ENCODE measurements at places on chromosomes 11 and 22.

GRCh38 chr22:19525116-19525660, 978 bp upstream of the CLDN5 start:
- no peak for DNase-seq

GRCh38 chr11:45698777-45699497, 33.5 kb upstream of the CHST1 start:
- no peak for DNase-seq

DNA sequence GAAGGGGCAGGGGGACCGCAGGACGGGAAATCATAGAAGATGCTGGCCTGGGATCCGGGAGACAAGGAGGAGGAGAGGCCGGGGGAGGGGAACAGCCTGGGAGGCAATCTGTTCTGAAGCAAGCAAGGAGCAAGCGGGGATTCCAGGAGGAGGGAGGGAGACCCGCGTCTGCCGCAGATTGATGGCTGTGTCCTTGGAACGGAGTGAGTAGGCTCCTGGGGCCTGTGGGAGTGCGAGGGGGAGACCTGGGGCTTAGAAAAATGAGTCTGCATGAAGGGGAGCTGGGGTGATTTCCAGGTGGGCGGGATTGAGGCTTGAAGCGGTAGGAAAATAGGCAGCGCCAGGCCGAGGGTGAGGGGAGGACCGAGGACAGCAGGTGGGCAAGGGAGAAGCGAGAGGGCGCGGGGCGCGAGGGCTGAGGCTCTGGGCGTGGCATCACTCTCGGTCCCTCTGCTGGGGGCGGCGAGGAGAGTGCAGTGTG, 1.6 kb upstream of the LRRC55 start:
- DNase-seq, result no peak

- DNase-seq, result no peak
These were observed 1.4 kb downstream of the MS4A6E start for GRCh38 chr11:60328460-60328859.

GRCh38 chr22:33569018-33569417, 351.3 kb downstream of the LARGE1 start:
- no peak for DNase-seq

GRCh38 chr11:92473736-92474135, 249.1 kb downstream of the FAT3 start:
- DNase-seq, result no peak

DNA sequence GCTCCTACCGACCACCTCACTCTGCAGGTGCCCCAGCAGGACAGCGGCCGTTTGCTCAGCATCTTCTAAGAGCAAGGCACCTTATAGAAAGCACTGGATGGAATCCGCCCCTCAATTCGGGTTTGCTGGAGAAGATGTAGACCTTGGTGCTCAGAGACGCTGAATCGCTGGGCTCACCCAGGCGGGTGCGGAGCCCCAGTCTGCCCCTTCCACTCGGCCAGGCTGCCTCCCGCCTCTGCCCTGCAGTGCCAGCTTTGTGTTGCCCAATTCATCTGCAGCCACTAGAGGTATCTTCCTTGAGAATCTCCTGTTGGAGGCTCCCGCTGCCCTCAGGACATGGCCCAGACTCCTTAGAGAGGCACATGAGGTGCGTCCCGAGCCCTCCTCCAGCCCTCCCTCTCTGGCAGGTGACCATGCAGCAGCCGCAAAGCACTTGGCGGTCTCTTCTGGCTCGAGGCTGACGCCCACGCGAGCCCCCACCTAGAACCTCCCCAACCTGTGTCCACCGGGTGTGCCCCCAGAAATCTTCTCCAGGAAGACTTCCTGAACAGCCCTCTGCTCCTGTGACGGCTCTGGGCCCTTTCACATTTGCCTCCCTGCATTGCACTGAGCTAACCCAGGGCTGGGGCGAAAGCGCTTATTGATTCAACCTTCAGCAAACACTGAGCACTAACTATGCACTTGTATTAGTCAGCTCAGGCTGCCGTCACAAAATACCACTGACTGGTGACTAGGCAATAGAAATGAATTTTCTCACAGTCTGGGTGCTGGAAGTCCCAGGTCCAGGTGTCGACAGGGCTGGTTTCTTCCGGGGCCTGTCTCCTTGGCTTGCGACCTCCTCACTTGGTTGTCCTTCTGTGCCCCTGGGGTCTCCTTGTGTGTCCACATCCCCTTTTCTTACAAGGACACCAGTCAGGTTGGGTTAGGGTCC, 117.5 kb downstream of the WNT7B start:
- no peak for DNase-seq
